Substantia nigra (tissue), 51 donors: ENCODE measurements at places on chromosomes 7 and 10.
A peak's percentile ranks its signal among the peaks of the same experiment; 100 is the strongest.

DNA sequence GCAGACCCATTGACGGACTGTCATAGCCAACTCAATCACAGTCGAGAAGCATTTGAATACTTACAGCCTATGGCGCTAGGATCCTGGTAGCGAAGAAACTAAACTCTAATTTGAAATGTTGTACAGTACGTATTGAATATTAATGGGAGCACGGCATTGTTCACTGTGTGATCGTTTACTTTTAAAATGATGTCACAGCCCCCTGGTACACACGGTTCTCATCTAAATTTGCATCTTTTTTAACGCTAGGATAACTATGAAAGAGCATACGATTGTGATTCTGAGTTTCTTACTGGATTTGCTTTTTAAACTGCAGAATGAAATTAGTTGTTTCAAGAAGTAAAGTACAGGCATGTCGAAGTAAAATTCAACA lies 895 bp upstream of the NAPEPLD start:
- DNase-seq: no peak

DNA sequence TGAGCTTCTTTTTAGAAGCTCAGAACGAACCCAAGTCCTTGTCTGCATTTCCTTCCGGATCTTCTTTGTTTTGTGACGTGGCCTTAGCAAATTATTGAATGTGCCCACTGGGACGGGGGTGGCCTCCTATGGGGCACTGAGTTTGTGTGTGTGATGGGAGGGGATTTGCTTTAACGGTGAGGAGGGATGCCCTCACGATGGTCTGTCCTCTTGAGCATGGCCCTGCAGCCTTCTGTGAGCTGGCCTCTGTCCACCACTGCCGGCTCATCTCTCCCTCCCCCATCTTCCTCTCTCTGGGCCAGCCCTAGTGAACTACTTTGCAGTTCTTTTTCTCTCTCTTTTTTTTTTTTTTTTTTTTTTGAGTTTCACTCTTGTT lies 62.9 kb upstream of the MKRN1 start:
- peak; percentile 10 for DNase-seq

- no peak for DNase-seq
Observed at GRCh38 chr10:31677195-31678138, 251.2 kb downstream of the ARHGAP12 start.

- no peak for DNase-seq
Observed at GRCh38 chr7:90094030-90094429, 60.2 kb upstream of the STEAP1 start.

DNA sequence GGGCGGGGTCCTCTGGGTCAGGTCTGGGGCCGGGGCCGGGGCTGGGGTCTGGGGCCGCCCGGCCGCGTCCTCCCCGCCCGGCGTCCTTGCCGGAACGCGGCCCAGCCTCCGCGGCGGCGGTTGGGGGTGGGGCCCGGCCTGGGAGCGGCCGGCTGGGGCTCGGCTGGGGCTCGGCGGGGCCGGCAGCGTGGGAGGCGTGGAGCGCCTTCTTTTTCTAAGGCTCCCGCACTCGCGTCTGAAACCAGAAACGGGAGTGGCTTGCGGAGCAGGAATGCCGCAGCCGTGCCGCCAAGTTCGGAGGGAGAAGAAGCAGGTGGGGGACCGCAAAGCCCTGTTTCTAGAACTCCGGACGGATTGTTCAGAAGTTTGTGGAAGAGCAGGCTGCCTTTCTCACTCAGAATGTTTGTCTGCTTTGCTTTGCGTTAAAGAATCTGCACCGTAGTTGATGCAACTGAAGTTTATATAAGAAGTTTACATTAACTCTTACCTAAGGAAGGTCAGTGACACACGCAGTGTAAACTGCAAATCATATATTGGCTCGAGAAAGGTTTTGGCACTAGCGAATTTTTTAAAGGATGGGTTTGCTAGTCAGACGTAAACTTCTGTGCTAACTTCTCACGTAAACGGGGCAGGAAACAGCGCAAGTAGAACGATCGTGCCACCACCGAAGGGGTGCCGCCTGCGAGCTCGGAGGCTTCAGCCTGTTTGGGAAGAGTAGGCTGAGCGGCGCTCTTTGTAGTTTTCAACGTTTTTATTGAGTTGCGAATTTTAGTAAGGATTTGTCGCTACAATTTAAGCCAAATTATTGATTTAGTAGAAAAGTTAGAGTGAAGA lies 729 bp downstream of the DNAJB6 start:
- no peak for DNase-seq

DNA sequence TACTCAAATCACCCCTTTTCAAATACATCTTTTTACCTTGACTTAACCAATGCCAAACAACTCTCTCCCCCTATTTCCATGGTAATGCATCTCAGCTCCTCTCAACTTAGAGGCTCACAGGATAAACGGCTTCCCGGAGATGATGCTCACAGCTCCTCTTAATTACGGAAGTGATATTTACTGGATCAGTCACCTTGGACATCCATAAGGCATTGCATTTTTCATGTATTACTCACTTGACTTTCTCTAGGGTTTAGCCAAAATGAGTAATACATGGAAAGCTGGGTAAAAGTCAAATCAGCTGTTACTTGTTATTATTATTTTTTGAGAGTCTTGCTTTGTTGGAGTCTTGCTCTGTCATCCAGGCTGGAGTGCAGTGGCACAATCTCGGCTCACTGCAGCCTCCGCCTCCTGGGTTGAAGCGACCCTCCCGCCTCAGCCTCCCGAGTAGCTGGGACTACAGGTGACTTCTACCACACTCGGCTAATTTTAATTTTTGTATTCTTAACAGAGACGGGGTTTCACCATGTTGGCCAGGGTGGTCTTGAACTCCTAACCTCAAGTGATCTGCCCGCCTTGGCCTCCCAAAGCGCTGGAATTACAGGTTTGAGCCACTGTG lies 73.3 kb upstream of the RHEB start:
- no peak for DNase-seq
